AG20443 (cell line): ENCODE measurements at places on chromosomes 13 and 19.

- DNase-seq = no peak
These were observed 11.8 kb downstream of the SERP2 start for GRCh38 chr13:44385401-44385800.

DNA sequence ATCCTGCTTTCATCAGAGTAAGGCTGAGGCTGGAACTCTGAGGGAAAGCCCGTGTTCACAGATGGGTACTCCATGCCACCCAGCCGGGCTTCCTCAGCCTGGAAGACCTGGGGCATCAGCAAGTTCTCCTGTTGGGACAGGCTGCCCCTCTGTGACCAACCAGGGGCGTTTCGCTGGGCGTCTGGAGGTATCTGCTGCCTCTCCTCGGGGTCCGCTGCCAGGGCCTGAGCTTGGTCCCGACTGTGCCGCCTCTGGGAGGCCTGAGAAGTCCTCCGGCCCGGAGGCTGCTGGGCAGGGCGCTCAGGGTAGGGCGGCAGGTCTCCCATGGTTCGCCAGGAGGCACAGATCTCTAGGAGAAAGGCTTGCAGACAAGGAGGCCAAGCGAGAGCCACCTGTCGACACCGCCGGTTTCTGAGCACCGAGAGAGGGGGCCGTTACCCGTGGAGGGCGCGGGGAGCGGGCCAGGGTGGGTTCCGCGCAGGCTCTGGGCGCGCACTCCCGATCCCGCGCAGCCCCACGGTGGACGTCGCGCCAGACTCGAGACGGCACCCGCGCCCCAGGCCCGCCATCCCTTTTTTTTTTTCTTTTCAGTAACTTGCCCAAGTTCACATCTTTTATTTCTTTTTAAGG is at the start of gene RSPH6A:
Gene RSPH6A (minus strand): TSS at position 458 of the 630 bp plus-strand sequence. CDS start 132 bp downstream, at position 326.
- no peak for DNase-seq

- no peak for DNase-seq
These were observed 10.9 kb downstream of the CEACAM19 start for GRCh38 chr19:44681992-44682790.

GRCh38 chr13:100128373-100128772 is 39.5 kb downstream of the PCCA start:
- DNase-seq = no peak

DNA sequence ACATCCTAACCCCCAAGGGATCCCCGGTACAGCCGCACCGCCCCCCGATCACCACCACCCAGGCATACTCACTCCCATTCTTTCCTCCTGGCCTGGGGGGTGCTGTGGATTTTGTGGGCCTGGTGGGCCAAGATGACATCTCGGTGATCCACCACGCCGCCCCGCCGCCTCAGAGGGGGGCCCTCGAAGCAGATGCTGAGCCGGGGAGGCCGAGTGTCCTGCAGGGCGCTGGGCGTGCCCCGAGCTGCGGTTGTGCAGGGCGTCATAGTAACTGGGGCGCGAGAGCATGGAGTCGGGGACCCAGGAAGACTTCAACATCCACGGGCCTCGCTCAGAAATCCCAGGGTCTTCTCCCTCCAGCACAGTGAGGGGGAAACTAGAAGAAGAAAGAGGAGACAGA is 93.4 kb upstream of the CACNA1A start:
- DNase-seq = no peak

GRCh38 chr19:7928741-7929701 is 3.1 kb upstream of the CTXN1 start:
- DNase-seq = peak; percentile 73

- DNase-seq = no peak
These were observed at the start of gene LAIR2 for GRCh38 chr19:54502518-54503048. Gene LAIR2 (plus strand): TSS chr19:54502831. CDS start chr19:54502919, 88 bp downstream.

- DNase-seq = peak; percentile 2
These were observed 28.9 kb downstream of the AP2S1 start for GRCh38 chr19:46821512-46822409.

GRCh38 chr13:73248711-73249580 is 190.1 kb downstream of the KLF5 start:
- no peak for DNase-seq
